ENCODE measurements at places on chromosomes 5 and 9.
A peak's percentile ranks its signal among the peaks of the same experiment; 100 is the strongest.

- peak; percentile 33 for DNase-seq
Observed at GRCh38 chr9:77455312-77455927, 192.7 kb downstream of the GNA14 start.

DNA sequence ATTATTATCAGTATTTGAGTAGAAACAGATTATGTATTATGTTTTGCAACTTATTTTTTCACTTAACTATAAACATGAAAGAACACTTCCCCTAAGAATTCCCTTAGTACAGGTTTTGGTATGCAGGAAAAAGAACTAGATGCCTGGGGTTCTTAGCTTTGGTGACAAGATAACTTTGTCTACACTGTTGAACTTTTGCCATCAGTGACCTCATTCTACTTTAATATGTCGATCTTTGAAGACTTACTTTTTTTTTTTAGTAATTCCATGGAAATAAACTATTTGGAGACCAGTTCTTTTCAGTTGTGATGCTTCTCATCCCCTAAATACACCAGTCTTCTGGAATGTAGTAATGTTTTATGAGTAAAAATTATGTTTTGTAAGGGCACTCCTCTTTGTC is 34.3 kb downstream of the ZNF462 start:
- DNase-seq: no peak

GRCh38 chr5:61328791-61329549 is 3.1 kb upstream of the ZSWIM6 start:
- no peak for DNase-seq

- no peak for DNase-seq
Observed at GRCh38 chr9:83965350-83966208, 14.4 kb downstream of the HNRNPK start.

GRCh38 chr9:113807173-113808061 is 68.7 kb upstream of the ZNF618 start:
- peak; percentile 20 for DNase-seq

DNA sequence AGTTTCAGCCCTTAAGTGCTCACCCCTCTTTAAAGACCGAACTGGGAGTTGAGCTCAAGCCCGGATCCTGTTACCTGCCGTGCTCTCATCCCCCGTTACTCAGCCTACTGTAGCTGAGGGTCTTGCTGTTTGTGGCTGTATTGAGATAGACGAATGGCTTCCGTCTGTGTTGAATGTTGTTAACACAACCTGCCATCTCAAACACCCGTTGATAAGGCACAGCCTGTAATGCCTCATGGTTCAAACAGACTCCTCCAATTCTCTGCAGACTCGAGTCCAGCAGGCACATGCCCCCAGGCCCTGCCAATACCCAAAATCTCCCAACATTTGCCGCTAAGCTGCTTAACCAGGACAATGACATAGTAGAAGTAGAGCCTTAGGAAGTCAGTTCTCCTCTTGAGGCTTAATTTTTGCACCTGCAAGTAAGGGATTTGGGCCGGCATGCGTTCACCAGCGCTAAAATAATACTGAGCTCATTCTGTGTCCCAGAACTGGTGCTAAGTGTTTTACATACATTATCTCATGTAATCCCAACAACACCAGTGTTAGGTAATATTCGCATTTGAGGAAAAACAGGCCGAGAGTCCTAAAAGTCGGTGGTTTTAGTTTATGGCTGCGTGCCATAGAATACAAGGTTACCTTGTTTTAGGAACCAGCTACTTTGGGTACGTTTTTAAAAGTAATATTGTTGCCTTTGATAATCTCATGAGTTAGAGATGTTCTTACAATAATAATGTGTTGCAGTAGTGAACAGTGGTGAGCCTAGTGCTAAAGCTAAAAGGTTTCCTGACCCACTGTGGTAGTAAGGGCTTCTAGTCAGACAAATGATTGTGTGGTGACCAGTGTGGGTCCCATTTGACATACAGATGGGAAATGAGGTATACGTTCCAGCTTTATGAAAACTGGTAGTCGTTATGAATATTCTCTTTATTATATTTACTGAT is 1.5 kb upstream of the RFX3 start:
- no peak for DNase-seq

DNA sequence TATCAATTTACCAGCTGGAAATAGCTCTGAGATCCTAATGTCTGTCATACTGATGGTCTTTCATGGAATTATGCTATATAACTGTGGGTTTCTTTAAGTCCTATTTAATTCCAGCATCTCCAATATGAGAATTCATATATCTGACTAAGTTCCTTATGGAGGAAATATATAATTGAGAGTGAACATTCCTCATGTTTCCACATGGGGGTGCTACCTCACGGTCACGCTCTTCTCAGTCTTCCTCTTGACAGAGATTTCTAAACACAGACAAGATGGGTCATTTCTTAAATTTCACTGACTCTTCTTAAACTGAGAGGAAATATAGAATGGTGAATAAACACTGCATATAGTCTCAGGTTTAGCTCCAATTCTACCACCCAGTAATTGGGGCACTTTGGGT is 212.1 kb downstream of the SLF1 start:
- DNase-seq: no peak

DNA sequence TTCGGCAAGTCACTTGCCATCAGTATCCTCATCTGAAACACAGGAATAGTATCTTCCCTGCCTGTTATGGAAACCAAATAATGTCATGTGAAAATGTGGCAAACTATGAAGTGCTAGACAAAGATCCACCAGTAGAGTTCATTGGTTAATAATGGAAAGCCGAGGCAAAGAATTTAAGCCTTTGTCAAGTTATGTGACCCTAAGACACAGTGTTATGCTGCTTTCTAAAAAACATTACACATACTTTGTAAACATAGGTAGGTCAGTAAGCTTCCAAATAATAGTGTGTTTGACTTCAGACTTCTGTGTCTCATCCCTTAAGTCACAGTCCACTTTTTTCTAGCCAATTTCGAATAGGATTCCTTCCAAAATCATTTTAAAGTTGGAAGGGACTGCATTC is 6.0 kb downstream of the PTAR1 start:
- DNase-seq: no peak

DNA sequence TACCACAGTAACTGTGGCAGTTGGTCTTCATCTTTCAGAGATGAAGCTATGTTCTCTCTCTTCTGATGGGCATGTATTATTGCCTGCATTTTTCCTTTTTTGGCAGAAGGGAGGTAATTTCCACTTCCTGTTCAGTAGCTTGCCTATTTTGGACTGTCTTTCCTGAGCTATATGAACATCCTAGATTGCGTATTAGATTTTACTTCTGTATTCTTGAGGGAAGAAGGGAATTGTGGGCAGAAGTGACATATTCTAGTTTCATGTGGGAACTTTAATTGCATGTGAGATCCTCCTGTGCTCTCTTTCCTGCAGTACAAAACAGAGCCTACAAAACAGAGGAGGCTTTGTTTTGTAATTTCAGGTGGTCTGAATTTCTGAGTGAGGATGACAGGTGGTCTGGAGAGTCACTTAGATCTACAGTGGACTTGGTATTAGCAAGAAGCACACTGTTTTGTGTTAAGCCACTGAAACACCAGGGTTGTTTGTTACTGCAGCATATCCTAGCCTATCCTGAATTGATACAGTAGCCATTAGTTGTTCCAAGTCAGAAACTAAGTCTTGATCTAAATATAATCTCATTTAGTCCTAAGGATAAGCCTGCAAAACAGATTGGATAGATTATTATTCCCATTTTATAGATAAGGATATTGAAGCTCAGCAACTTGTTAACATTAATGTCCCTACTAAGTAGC is 68.1 kb downstream of the AOPEP start:
- DNase-seq: no peak
